Stimulated activated CD4-positive, alpha-beta T cell treated with anti-CD3 and anti-CD28 coated beads, Interleukin-2, amount 100 ng/mL, for 48 hours (primary cell): ENCODE measurements at places on chromosomes 16 and 17.

DNA sequence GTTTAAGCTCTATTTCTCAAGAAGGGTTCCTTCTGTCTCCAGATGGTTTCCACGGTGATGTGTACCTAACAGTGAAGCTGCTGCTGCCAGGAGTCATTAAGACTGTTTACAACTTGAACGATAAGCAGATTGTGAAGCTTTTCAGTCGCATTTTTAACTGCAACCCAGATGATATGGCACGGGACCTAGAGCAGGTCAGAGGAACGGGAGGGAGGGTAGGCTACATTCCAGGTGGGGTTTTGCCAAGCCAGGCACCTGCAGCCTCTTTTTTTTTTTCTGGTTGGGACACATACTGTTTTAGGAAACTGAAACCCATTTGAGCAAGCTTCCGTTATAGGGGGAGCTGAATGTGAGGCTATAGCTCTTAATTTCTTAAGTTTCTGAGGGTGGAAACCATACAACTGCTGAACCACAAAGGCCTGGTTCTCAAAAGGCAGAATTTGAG, 10.6 kb downstream of the LIG3 start:
- DNase-seq: no peak

- DNase-seq: no peak
Measured at GRCh38 chr17:33258296-33258695, 34.8 kb downstream of the ASIC2 start.

GRCh38 chr17:7897773-7898172, 9.2 kb downstream of the CHD3 start:
- DNase-seq: no peak

GRCh38 chr17:82985428-82985805, 94.0 kb upstream of the METRNL start:
- no peak for DNase-seq

- DNase-seq: no peak
Measured at GRCh38 chr17:36942019-36942599, 4.8 kb downstream of the LHX1 start.

DNA sequence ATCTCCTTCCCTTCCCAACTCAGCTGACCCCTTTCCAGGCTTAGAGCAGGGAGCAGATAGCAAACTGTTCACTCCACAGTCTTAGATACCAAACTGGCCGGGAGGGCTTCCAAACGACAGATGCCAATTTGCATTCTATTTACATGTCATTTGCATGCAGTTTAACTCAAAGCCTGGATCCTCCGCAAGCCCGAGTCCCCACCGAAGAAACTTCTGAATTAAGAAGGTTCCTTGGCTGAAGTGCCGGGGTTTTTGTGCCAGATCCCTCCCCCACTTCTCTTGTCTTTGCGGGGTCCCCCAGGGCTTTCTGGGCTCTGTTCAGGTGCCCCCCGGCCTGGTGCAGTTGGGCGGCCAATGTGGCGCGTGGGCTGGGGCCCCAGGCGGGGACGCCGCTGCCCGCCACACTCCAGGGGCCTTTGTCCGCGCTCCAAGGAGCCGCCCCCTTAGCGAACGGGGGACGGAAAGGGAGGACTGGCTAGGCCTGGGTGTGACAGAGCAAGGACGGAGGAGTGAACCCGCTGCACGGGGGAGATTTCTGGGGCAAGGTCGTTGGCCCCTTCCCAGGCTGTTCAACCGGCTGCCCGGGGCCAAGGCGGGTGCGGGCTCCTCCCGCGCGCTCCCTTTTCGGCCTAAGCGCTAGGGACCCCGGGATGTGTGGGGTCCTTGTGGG, 1.2 kb downstream of the GPRC5B start:
- no peak for DNase-seq

DNA sequence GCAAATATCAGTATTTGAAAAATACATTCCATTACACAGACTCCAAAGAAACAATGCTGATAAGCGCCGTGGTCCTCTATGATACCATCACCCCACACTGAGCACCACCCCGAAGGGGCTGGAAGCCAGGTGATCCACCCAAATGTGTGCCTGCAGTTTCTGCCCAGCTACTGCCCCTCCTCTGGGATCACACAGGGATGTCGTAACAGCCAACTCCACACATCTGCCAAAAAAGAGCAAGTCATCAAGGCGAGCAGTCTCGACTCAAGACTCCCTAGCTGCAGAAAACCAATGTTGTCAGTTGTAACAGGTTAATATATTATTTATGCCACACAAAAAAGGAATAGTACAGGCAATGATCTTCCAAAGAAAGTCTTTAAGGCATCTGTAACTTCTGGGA, 21.0 kb downstream of the CYB5D2 start:
- DNase-seq: no peak

DNA sequence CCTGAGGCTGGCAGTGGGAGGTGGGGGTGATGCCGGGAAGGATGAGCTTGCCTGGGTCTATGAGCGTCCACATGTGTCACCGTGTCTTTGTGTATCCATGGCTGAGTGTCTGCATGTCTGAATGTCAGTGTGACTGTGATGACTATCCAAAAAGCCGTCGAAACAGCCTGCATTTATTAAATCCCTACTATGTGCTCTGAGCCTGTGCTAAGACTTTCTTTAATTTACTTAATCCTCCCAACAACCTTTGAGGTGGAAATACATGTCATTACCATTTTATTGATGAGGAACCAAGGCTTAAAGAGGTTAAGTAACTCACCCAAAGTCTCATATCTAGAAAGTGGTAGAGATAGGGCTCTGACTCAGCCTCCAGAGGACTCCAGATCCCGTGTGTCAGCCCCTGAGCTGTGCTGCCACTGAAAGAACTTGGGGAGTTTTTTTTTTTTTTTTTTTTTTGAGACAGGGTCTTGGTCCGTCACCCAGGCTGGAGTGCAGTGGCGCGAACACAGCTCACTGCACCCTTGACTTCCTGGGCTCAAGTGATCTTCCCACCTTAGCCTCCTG, 20.0 kb downstream of the ARHGAP23 start:
- no peak for DNase-seq

- DNase-seq: no peak
Measured at GRCh38 chr17:49783071-49783715, 5.3 kb upstream of the KAT7 start.

DNA sequence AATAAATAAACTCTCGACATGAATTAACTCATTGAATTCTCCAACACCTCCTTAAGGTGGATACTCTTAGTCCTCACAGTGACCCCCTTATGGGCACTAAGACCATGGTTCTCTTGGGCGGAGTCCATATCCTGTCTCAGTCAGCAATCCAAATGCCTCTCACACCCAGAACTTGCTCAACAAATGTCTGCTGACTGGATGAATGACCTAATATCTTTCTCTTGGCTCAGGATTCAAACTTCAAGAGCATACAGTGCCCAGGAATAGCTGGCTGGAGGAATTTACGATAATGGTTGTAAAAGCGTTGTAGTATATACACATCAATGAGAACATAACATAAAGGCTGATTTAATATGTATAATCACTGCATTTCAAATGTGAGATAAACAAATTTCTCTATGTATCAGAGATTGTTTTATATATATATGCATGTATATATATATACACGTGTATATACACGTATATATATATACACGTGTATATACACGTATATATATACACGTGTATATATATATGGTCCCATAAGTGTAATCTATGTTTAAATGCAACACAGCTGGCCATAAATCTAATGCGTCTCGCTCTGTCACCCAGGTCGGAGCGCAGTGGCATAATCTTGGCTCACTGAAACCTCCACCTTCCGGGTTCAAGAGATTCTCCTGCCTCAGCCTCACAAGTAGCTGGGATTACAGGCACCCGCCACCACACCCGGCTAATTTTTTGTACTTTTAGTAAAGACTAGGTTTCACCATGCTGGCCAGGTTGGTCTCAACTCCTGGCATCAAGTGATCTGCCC, 6.5 kb upstream of the UBB start:
- no peak for DNase-seq

- DNase-seq: no peak
Measured at GRCh38 chr16:18809165-18809564, 7.8 kb upstream of the ARL6IP1 start.

GRCh38 chr16:354971-355461, 2.5 kb upstream of the AXIN1 start:
- no peak for DNase-seq
